ENCODE measurements at places on chromosomes 5 and 9. TPM values are rescaled to one million over a fixed set of nuclear protein-coding genes. Genes with fewer than 3 reads are reported as not detected.

GRCh38 chr9:79694208-79694607 lies 122.4 kb downstream of the TLE4 start:
- H3K4me1 ChIP-seq: no peaks in the 10 kb centered on the region
- H3K27ac ChIP-seq: no peak overlapping the region

GRCh38 chr9:130172858-130173665 lies 858 bp downstream of the NCS1 start:
- H3K4me3 ChIP-seq: peak overlapping the region; percentile 91
- H3K27me3 ChIP-seq: no peaks in the 10 kb centered on the region
- H3K4me1 ChIP-seq: peaks cover 63% of the 10 kb centered on the region
- DNase-seq: no peak
- peak overlapping the region; percentile 97 for H3K27ac ChIP-seq
- no peaks in the 10 kb centered on the region for H3K36me3 ChIP-seq

The ADAMTSL2 gene
- 3.5 TPM for total RNA-seq

The TLX3 gene
- total RNA-seq: not detected
